ENCODE measurements at places on chromosomes 3 and 15.

- no peak for DNase-seq
Observed at GRCh38 chr15:94094310-94094709, 137.1 kb upstream of the MCTP2 start.

DNA sequence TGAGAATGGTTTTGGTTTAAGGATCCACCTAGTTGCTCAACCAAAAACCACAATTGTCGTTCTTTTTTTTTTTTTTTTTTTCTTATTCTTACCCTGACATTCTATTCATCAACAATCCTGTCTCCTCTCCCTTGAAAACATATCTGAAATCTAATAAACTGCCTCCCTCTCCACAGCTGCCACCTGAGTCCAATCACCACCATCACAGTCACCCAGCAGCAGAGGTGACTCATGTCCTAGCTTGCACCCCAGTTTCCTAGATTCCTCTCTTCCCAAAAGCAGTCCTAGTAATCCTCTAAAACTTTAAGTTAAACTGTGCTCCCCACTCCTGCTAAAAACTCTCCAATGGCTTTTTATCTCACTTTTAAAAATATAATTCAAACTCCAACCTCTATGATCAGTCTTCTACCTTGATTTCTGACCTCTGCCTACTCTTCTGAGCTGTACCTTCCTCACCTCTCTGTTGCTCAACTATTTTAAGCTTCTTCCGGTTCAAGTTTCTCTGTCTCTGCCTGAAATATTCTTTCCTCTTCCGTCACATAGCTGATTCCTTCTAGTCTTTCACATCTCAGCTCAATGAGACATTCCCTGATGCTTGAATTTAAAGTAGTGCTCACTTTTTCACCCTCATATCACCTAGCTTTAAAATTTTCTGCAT, 33.7 kb upstream of the RBMS3 start:
- no peak for DNase-seq

GRCh38 chr3:94779699-94780098, 716.8 kb downstream of the NSUN3 start:
- DNase-seq, result no peak

- DNase-seq, result no peak
Observed at GRCh38 chr15:39756806-39757522, 25.7 kb downstream of the FSIP1 start.

Measured in stimulated activated CD4-positive, alpha-beta T cell treated with anti-CD3 and anti-CD28 coated beads, Interleukin-1b, Interleukin-23, amount 100 ng/mL, for 1 hour (primary cell).